Fibroblast of skin of left biceps (primary cell): ENCODE measurements at places on chromosomes 13 and 19.

DNA sequence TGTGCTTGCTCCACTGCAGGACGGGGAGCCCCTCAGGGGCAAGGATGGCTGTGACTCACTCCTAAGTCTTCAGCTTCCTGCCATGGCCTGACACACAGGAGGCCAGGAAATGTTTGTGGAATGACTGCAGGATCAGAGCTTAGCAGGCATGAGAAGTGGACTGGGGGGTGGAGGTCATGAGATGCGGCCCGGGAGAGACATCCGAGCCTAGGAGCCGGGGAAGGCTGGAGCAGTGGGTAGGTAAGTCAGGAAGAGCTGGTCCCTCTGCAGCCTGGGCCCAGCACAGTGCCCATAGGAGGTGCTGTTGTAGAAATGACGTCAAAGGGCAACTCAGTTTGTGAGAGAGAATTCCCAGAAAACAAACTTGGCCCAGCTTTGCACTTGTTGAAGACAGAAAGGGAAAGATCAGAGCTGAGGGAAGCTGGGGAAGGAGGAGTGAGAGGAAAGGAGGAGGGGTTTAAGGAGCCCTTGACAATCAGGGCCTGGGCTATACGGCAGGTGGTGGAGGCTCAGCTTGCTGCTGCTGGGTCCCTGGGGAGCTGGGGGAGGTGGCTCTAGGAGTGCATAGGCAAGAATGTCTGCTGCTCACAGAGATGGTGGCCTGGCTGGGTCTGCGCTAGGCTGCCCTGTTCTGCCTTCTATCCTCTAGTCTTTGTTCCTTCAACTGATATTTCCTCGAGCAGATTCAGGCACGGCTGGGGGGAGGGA lies 18.5 kb downstream of the POU2F2 start:
- peak; percentile 84 for DNase-seq

DNA sequence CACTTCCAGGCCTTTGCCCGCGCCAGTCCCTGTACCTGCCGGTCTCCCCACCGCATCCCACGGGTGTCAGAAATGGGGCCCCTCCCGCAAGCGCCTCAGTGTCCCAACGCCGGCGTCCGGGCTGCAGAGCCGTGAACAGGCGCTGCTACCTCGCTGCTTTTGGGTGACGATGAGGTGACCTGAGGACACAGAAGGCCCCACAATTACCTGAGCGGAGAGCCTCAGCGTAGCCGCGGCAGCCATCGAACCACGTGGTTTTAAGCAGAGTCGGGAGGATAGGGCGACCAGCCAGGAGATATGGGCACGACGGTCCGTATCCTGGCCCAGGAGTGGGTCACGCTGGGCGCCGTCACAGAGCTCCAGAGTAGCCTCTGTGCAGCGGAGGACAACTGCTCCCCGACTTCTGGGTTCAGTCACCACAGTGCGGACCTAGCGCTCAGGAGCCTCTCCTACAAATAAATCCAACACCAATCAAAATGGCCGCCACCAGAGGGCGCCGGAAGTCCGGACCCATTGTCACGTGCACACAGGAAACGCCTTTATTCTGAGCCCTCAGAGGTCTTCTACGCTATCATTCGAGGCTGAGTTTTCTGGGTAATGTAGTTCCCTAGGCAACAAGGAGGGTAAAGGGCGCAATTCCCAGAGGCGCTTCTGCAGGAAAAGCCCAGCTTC lies at the start of gene ZNF814:
TSS of gene ZNF814 (minus strand) at position 478 of the 672 bp plus-strand sequence. CDS start at position 243, 235 bp downstream.
- DNase-seq = peak; percentile 40

- no peak for DNase-seq
These were observed 403.5 kb upstream of the MIR17HG start for GRCh38 chr13:90943946-90944345.

- DNase-seq = no peak
These were observed 298.8 kb downstream of the LMO7 start for GRCh38 chr13:75934889-75935288.

- no peak for DNase-seq
These were observed 61.2 kb upstream of the MIR17HG start for GRCh38 chr13:91286317-91286716.

- DNase-seq = no peak
These were observed 34.9 kb upstream of the UQCRFS1 start for GRCh38 chr19:29247872-29248271.

DNA sequence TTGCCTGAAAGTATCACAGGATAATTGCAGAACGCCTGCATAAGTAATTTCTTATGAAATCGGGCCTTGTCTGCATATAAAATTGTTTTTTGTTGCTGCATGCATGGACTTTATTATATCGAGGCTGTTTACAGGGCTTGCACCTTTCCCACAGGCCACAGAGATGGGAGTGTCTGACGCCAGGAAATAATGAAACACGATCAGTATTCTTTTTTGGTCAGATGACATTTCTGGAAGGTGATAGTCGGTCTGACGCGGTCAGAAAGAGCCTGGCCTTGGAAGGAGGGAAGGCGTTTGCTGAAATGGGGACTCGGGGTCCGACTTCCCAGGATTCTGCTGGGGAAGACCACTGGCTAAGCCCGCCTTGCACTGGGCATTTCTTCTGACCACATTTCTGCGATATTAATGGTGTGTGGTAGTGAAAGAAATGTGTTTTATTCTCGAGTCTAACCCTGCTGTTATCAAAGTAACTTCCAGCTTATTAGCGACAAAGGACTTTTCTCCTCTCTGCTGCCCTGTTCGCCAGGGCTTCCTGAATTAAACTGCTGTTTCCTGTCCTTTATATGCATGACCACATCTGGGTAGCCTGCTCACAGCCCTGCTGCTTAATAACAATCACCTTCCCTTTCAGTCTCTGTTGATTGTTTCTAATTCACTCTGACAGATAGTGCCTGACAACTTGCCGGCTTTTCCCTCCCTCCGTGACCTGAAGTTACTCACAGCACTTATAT lies 11.6 kb upstream of the ZNF536 start:
- no peak for DNase-seq

- no peak for DNase-seq
These were observed 21.1 kb downstream of the LSM14A start for GRCh38 chr19:34193439-34193838.

GRCh38 chr13:93982179-93982918 lies 497.1 kb downstream of the DCT start:
- no peak for DNase-seq

DNA sequence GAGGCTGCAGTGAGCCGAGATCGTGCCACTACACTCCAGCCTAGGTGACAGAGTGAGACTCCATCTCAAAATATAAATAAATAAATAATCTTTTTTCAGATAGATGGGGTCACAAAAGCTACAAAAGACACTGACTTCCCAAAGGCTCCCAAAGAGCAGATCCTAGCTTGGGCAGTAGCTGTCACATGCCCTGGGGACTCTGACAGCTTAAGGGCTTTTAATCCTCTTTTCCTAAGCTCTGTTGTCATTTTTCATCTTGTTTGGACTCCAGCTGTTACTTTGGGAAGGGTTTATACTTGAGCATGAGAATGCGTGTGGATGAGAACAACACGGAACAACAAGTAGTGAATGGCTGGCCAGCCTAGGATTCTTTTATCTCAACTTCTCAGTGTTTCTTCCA lies 231.7 kb downstream of the MZT1 start:
- DNase-seq = no peak

- DNase-seq = no peak
These were observed 17.1 kb downstream of the CLN5 start for GRCh38 chr13:77009011-77009410.

- DNase-seq = peak; percentile 47
These were observed 84.4 kb downstream of the STK24 start for GRCh38 chr13:98492335-98493041.

DNA sequence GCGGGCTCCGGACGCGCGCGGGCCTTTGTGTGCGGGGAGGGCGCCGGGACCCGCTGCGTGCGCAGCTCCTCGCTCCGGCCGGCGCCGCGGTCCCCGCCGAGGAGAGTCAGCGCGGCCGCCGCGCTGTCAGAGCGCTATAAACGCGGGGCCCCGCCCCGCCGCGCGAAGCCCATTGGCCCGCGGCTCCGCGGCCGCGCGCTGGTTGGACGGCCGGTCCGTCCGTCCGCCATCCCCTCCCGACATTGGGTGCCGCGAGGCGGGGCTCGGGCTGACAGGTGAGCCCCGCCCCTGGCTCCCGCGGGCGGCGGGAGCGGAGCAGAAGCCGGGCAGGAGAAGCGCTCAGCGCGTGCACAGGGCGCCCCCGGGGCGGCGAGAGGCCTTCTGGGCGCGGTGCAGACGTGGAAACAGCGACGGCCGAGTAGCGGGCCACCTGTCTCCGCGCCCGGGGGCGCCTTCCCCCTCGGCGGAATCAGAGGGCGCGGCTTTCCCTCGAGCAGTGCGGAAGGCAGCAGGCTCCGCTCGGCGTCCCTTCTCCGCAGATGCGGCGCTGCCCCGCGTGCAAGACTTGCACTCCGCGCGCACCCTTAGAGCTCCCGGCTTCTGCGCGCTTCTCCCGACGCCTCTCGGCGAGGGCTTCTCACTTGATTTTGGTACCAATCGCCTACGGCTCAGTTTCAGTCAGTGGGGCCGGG lies at the start of gene EFNB2:
TSS of gene EFNB2 (minus strand) at position 111 of the 692 bp plus-strand sequence. CDS start 698 bp downstream, outside the sequence.
- peak; percentile 82 for DNase-seq

GRCh38 chr19:7526059-7526929 lies 3.9 kb downstream of the MCOLN1 start:
- DNase-seq = no peak

DNA sequence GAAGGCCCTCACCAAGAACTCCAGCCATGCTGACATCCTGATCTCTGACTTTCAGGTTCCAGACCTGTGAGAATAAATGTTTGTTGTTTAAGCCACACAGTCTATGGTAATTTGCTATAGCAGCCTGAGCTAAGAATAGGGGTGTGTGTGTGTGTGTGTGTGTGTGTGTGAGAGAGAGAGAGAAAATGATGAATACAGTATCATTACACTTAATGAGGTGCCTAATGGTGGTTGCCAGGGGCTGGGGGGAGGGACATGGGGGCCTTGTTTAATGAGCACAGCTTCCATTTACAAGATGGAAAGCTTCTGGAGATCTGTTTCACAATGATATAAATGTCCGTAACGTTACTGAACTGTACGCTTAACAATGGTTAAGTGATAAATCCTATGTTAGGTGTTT lies 53.8 kb upstream of the LATS2 start:
- DNase-seq = no peak

DNA sequence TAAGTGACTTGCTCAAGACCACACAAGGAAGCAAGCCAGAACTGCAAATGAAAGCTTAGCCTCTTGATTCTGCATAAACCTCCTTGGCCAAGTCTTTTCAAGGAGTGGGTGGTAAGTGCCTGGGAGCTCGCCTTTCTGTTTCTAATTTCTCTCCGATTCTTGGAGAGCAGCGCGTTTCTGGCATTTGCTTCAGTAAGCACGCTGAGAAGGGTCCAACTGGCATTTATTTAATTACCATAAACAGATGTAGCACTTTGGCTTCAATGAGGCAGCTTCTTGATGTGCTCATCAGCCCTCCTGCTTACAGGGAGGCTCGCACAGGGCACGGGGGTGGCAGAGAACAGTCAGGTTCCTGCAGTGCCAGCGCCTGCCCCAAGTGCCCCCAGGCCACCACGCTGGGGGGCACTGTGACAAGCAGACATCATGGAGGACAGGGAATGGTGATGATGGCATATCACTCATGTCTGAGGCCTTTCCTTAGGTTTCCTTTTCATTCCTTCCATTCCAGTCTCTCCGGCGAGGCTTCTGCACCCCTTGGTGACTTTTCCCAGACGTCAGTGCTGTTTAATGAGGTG lies 13.3 kb downstream of the SIAH3 start:
- no peak for DNase-seq

DNA sequence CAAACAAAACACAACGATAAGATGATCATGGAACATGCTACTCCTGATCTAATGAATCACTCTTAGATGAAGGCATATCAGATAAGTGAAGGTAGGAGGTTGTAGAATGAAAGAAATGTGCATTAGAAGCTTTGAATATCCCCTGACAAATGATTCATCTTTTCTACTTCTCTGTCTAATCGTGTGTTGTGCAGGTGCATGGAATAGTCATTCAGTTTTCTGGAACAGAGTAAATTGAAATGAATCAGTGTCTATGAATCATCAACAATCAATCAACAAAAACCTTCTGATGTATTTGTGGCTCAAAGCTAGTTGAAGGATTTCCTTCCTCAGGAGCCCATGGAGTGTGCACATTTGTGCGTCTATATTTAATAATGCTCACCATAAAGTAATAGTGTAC lies 1290.4 kb upstream of the PCDH20 start:
- no peak for DNase-seq

DNA sequence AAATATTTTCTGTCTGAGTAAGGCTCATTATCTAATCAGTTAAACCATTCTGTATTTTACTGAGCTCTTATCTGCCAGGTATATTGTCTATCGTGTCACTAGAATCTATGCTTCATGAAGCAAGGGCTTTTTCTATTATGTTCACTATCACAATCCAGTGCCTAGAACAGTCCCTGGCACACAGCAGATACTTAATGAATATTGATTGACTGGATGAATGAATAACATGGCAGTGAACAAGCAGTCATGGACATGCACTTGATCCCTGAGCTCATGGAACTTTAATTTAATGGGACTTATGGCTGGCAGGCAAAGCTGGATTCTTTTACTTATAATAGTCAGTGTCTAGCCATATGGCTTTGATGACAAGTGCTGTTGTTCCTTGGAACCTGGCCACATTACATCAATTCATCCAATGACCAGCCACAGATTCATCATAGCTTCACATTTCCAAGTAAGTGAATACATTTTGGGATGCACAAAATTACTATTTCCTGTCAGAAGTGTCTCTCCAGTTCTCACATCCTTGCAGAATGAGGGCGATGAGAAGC lies 214.8 kb downstream of the COG6 start:
- DNase-seq = no peak

- DNase-seq = peak; percentile 31
These were observed 67.5 kb upstream of the DOCK9 start for GRCh38 chr13:99045396-99045795.

GRCh38 chr19:55189403-55189835 lies 9.3 kb upstream of the SYT5 start:
- DNase-seq = peak; percentile 46

- no peak for DNase-seq
These were observed 77.8 kb downstream of the TEX29 start for GRCh38 chr13:111398196-111398595.

GRCh38 chr13:26878438-26878837 lies 117.9 kb upstream of the GPR12 start:
- DNase-seq = no peak

- no peak for DNase-seq
These were observed 3.2 kb upstream of the MEX3D start for GRCh38 chr19:1571358-1571757.

- no peak for DNase-seq
These were observed 9.3 kb downstream of the TMEM143 start for GRCh38 chr19:48354332-48354992.
